GM23338 (cell line): ENCODE measurements at places on chromosomes 7 and 10.

DNA sequence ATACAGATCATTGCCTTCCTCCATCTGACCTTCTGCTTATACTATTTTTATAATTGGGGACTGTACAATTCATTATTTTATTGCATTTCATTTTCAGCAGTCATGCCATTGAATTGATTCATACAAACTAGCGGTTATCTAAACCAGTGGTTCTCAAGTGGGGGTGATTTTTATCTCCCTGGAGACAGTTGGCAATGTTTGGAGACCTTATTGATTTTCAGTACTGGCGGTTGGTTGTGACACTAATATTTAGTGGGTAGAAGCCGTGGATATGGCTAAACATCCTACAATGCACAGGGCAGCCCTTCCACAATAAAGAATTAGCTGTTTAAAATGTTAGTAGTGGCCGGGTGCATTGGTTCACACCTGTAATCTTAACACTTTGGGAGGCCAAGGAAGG, 765.9 kb downstream of the LRMDA start:
- no peak for DNase-seq
- H3K4me3 ChIP-seq = no peak overlapping the region
- no peaks in the 10 kb centered on the region for H3K27me3 ChIP-seq
- H3K4me1 ChIP-seq = peaks cover 28% of the 10 kb centered on the region
- no peak overlapping the region for H3K27ac ChIP-seq
- H3K36me3 ChIP-seq = no peaks in the 10 kb centered on the region

DNA sequence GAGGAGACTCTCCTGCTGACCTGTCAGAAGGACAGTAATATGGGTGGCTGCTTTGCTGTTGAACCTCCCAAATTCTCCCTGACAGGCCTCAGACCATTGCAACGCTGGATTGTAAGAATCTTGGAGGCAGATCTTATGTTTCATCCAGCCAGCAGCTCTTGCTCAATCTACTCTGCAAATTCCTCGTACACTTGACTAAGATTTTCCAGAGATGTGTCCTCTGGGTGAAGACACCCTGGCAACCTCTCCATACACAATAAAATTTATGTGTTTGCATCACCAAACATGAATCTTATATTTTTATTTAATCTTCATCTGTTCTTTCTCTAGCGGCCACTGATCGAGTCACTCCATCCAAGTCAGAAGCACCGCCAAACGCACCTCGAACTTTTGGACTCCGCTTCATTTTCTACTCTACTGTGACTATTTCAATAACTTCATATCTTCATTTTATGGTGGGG, 623.1 kb downstream of the ACTR3B start:
- DNase-seq = no peak
- H3K36me3 ChIP-seq = no peaks in the 10 kb centered on the region
- H3K4me1 ChIP-seq = no peaks in the 10 kb centered on the region
- no peak overlapping the region for H3K4me3 ChIP-seq

- H3K4me3 ChIP-seq = no peak overlapping the region
- H3K36me3 ChIP-seq = peaks cover 10% of the 10 kb centered on the region
- H3K4me1 ChIP-seq = peaks cover 9% of the 10 kb centered on the region; the same call in 1 of the 2 replicates
- no peak overlapping the region for H3K27ac ChIP-seq
Observed at GRCh38 chr7:102107474-102108104, 179.1 kb upstream of the SH2B2 start.

DNA sequence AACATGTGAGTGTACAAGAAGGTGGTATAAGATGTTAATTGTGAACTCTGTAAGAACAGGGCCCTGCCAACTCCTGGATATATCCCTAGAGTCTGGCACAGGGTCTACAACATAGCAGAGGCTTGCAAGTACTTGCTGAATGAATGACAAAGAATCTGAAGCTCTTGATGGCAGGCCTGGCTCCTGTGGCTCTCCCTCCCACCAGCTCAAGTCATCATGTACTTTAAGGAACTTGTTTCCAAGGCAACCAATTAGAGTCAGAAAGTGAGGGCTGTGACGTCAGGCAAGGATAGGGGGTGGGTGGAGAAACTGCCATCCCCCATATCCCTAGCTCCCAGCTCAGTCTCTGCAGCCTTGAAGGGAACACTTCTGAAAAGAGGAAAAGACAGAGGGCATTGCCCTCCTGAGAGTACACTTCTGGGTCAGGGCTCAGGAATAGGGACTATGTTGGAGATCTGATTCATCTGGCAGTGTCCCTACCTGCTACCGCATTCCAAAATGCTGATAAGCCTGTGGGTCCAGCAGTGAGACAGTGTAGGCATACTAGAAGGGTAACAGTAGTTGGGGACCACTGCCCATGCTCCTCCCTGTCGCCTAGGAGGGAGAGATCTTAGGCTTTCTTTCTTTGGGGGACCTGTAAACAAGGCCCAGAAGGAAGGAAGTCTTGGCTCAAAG, 34.6 kb upstream of the BTRC start:
- H3K27me3 ChIP-seq = no peaks in the 10 kb centered on the region
- peaks cover 3% of the 10 kb centered on the region; the same call in 1 of the 2 replicates for H3K4me1 ChIP-seq
- H3K27ac ChIP-seq = no peak overlapping the region
- H3K36me3 ChIP-seq = no peaks in the 10 kb centered on the region

DNA sequence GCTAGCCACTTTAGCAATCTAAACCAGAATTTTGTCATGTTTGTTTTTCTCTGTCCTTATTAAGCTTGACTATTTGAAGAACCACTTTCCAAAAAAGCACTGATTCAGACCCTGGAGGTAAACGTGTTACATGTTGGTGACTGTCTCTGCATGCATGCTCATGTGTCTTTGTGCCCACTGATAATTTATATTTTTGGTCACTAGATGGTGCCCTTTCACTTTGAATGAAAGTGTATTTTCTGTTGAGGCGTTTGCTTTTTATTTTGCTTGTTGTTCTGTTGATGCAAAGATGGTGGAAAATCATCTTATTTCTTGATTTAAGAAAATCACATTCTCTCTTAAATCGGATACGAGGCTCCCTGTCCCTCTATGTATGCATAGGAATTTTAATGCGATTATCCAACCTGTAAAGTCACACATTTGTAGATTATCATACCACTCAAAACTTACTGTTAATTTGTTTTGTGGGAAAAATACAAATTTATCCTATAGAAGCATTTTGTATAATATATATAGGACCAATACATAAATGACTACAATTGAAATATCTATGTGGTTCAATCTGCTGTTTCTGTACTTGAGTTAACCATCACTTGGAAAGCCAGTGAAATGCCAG, 269.3 kb downstream of the BICC1 start:
- H3K4me3 ChIP-seq = no peak overlapping the region
- no peaks in the 10 kb centered on the region for H3K4me1 ChIP-seq
- no peaks in the 10 kb centered on the region for H3K27me3 ChIP-seq

- peak; percentile 86 for DNase-seq
- no peak overlapping the region for H3K4me3 ChIP-seq
- no peaks in the 10 kb centered on the region for H3K27me3 ChIP-seq
- no peak overlapping the region for H3K27ac ChIP-seq
Observed at GRCh38 chr7:104848138-104848990, 165.6 kb upstream of the KMT2E start.

DNA sequence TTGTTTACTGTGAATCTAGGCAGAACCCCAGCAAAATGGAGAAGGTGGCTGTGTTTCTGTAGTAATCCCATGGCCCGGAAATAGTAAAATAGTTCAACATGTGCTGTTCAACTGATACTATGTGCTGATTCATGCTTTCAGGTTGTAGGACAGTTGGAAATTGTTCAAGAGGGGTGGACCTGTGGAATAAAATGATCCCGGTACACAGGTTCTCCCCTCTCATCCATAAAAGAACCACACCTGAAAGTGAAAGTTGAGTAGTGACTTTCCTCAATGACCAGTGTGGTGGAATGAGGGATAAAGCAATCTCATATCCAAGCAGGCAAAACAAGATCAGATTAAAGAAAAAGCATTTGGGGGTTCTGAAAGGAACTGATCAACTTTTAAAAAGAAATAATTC, 177.1 kb downstream of the POU6F2 start:
- H3K4me1 ChIP-seq = no peaks in the 10 kb centered on the region
- H3K4me3 ChIP-seq = no peak overlapping the region
- H3K27me3 ChIP-seq = no peaks in the 10 kb centered on the region
- no peak for DNase-seq
- no peak overlapping the region for H3K27ac ChIP-seq

DNA sequence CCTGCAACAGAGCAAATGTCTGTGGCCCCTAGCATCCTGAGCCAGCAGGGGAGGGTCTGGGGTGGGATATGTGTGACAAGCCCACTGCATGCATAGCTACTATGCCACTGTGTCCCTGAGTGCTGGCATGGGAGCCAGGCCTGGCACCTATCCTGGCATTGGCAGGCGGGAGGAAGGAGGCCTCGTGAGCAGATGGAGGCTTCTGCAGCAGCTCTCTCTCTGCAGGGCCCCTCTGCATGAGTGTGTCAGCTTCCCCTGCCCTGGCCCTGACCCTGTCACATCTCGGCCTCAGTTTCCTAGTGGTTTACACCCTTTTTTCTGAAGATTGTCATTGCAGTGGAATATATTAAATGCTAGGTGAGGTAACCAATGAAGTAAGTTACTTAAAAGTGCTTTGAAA, 13.1 kb upstream of the IMPDH1 start:
- H3K4me3 ChIP-seq = no peak overlapping the region
- H3K27me3 ChIP-seq = no peaks in the 10 kb centered on the region
- no peak for DNase-seq
- H3K36me3 ChIP-seq = no peaks in the 10 kb centered on the region

- 0 out of 2 replicates have a peak overlapping the region, but pooled peaks have one; percentile 50 for H3K27ac ChIP-seq
- peak; percentile 54 for DNase-seq
- H3K4me1 ChIP-seq = peaks cover 61% of the 10 kb centered on the region
- no peaks in the 10 kb centered on the region for H3K27me3 ChIP-seq
- no peaks in the 10 kb centered on the region for H3K36me3 ChIP-seq
- no peak overlapping the region for H3K4me3 ChIP-seq
Observed at GRCh38 chr7:105678811-105679495, 97.7 kb upstream of the EFCAB10 start.

- DNase-seq = no peak
- H3K36me3 ChIP-seq = no peaks in the 10 kb centered on the region
- H3K4me3 ChIP-seq = no peak overlapping the region
- H3K27ac ChIP-seq = no peak overlapping the region
- H3K4me1 ChIP-seq = peaks cover 9% of the 10 kb centered on the region; the same call in 1 of the 2 replicates
Observed at GRCh38 chr7:133609806-133610205, 356.9 kb downstream of the EXOC4 start.

GRCh38 chr7:54985426-54986330, 33.1 kb upstream of the EGFR start:
- no peaks in the 10 kb centered on the region for H3K27me3 ChIP-seq
- no peaks in the 10 kb centered on the region for H3K36me3 ChIP-seq

- H3K4me1 ChIP-seq = no peaks in the 10 kb centered on the region
- H3K36me3 ChIP-seq = no peaks in the 10 kb centered on the region
- peaks cover 14% of the 10 kb centered on the region; the same call in 1 of the 2 replicates for H3K27me3 ChIP-seq
- DNase-seq = no peak
- H3K27ac ChIP-seq = 0 out of 2 replicates have a peak overlapping the region, but pooled peaks have one; percentile 72
- H3K4me3 ChIP-seq = peak overlapping the region; percentile 66
Observed at GRCh38 chr10:96089116-96089515, 41.0 kb upstream of the ZNF518A start.

DNA sequence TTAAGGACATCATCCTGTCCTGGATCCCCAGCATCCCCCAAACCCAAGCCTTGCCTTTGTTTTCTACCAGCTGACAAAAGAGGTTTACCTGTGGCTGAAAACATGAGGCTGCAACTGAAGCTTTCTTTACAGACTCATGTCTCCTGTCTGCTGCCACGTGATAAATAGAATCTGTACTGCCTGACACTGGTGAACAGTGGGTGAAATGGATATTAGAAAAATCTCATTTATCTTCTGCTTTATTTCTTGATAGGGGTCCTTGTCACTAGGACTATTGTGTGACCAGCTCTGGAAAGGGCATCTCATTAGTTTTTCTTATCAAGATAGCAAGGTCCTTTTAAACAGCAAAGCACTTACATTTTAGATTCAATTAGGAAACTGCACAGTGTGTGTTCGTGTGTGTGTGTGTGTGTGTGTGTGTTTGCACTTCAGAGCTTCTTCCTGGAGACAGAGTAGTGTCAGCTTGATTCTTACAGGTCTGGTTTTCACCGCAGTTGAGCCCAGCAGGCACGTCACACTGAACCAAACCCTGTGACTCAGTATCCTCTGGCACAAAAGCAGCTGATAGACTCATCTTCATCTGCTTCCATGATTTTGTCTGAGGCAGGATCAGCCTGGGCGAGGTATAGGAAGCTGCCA, 373.5 kb upstream of the CELF2 start:
- H3K4me1 ChIP-seq = peaks cover 16% of the 10 kb centered on the region
- DNase-seq = no peak
- no peak overlapping the region for H3K4me3 ChIP-seq
- no peaks in the 10 kb centered on the region; the same call in 1 of the 2 replicates for H3K36me3 ChIP-seq
- no peaks in the 10 kb centered on the region for H3K27me3 ChIP-seq

DNA sequence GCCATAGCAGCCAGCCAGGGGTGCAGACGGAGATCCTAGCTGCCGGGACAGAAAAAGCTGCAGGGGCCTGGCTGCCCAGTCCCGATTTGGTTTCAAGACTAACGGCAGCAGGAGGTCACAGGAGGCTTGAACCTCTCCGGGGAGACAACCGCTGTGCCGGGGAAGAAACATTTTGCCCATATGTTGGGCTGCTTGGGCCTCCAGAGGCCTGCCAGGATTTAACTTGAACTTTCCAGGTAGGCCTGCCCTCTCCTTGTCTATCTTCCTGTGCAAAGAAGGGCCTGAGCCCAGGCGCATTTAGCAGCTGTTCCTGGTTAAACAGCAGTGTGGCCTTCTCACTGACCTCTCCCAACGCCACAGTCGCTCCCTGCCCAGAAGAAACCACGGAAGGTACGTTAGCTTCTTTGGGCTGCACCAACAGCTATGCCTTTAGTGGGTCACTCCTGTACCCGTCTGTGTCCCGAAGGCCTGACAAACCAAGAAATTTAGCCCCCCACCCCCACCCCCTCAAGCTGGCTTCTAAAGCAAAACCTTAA, 17.1 kb upstream of the PTF1A start:
- H3K27ac ChIP-seq = no peak overlapping the region
- peak overlapping the region; percentile 46 for H3K4me3 ChIP-seq
- H3K4me1 ChIP-seq = peaks cover 27% of the 10 kb centered on the region; the same call in 1 of the 2 replicates
- H3K36me3 ChIP-seq = no peaks in the 10 kb centered on the region

DNA sequence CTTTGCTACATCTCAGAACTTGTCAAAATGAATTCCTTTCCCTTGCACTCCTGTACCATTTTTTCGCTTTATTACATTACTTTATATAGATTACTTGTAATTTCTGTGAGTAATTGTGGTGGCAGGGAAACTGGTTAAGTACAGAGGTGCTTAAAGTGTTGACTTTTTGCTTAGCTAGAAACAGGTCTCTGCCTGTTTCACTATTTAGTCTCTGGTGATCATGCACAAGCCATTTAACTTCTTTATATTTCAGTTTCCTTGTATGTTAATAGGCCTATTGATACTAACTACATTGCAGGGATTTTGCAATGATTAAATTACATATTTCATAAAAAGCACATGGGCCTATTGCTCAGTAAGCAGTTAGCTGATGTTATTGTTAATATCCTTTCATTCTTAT, 233.8 kb downstream of the PRKG1 start:
- H3K27ac ChIP-seq = no peak overlapping the region
- no peaks in the 10 kb centered on the region for H3K27me3 ChIP-seq
- DNase-seq = no peak

- no peak overlapping the region for H3K4me3 ChIP-seq
- no peaks in the 10 kb centered on the region for H3K4me1 ChIP-seq
- no peak overlapping the region for H3K27ac ChIP-seq
- no peaks in the 10 kb centered on the region for H3K27me3 ChIP-seq
- DNase-seq = no peak
Observed at GRCh38 chr7:47301657-47302295, 280.1 kb downstream of the TNS3 start.
